Endothelial cell (in vitro differentiated cells): ENCODE measurements at places on chromosomes 6 and 20. TPM values are rescaled to one million over a fixed set of nuclear protein-coding genes. Genes with fewer than 3 reads are reported as not detected.
A peak's percentile ranks its signal among the peaks of the same experiment; 100 is the strongest.

DNA sequence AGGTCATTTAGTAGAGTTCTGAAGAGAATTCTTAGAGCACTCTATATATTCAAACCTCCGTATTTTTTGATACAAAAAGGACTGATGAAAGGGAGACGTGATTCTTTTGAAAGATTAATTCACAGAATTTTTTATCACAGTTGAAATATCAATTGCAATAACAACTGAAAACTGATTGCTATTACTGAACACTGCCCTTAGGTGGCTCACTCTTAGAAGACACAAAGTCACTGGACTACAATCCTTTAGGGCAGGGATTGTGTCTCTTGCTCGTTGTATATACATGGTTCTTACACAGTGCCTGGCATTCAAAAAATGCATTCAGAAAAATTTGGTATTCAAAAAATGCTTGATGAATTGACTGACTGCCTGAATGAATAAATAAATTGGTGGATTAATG, 17.1 kb upstream of the CALHM6 start:
- no peak for DNase-seq
- peak overlapping the region; percentile 71 for H3K27ac ChIP-seq
- peaks cover 3% of the 10 kb centered on the region for H3K27me3 ChIP-seq
- no peak overlapping the region for H3K4me3 ChIP-seq
- H3K4me1 ChIP-seq = peaks cover 43% of the 10 kb centered on the region

DNA sequence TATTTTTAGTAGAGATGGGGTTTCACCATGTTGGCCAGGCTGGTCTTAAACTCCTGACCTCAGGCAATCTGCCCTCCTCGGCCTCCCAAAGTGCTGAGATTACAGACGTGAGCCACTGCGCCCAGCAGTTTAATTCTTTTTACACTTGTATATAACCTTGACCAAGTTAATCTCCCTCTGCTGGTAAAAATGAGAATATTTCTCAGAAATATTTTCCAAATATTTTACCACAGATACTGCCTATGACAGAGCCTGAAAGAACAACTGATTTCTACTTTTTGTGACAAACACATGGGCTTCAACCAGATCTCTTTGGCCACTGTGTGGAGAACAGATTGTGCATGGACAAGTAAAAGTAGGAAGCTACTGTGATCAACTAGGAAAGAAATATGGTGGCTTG, 21.2 kb upstream of the NHSL1 start:
- peaks cover 34% of the 10 kb centered on the region for H3K4me1 ChIP-seq
- DNase-seq = no peak
- H3K36me3 ChIP-seq = peaks cover 18% of the 10 kb centered on the region
- peak overlapping the region; percentile 3 for H3K27ac ChIP-seq

GRCh38 chr6:21213492-21213891, 380.1 kb upstream of the SOX4 start:
- H3K27ac ChIP-seq = no peak overlapping the region
- no peaks in the 10 kb centered on the region for H3K4me1 ChIP-seq
- DNase-seq = no peak
- peaks cover 13% of the 10 kb centered on the region for H3K36me3 ChIP-seq

DNA sequence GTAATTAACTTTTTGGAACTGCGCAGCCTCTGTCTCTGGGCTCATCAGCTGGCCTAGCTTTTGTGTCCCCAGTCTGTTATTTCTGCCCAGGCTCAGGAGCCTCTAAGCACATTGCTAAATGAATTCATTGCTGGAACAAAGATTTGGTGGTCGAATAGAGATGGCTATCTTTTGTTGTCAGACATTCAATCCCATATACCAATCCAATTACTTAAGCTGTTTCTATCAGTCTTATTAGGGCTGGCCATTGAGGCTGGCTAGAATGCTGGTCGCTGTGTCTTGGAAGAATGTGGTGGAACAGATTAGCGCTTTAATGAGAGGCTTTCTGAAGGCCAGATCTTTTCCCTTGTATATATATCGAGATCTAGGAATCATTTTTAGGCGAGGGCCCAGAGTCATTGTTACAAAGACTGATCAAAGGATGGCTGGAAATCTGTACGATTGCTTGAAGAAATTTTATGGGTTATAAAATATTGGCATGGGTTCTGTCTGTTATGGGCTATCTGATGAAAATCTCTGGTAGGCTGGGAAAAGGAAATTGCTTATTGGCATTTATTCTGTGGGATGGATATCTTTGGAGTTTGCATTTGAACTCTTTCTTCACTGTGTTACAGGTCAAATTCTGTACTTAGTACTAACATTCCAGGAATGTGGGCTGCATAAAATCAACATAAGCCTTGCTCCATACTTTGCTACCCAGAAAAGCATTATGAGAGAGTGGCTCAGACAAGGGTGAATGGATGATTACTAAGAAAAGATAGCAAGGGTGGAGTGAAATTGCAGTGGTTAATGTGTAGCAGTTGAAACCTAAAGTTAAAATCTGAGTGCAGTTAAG, 34.8 kb upstream of the JAG1 start:
- H3K27me3 ChIP-seq = no peaks in the 10 kb centered on the region
- H3K36me3 ChIP-seq = peaks cover 3% of the 10 kb centered on the region
- no peak overlapping the region for H3K27ac ChIP-seq
- H3K4me1 ChIP-seq = no peaks in the 10 kb centered on the region

DNA sequence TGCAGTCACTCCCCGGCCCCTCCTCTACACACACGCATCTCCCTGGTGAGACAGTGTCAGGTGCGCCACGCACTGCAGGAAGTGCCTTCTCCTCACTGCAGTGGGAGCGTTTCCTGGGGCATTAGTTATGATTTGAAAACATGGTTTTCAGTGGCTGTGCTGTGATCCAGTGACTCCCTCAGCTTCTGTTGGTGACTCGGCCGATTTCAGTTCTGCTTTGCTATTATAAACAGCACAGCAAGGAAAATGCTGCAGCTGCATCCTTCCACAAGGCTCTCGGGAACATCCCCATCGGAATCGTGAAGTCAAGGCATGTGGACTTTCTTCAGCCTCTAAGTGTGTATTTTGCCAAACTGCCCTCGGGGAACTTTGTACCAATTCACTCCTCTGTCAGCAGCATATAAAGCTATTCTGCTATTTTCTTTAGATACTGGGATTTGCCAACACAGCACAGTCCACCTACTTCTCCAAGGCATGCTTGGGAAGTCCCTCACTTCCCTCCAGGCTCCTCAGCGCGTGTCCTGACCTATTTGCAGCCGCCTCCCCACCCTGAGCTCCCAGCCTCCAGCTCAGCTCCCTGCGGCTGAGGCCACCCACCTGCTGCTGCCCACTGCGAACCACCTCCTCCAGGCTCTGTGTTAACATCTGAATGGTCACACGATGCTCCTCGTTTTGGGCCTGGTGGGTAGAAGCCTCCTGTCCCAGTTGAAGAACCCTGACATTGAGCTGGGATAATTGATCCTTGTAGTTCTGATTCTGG, 54.5 kb downstream of the GINS1 start:
- no peak for DNase-seq
- H3K4me1 ChIP-seq = peaks cover 2% of the 10 kb centered on the region
- H3K27me3 ChIP-seq = peaks cover 10% of the 10 kb centered on the region
- no peak overlapping the region for H3K4me3 ChIP-seq
- peak overlapping the region; percentile 52 for H3K27ac ChIP-seq
- H3K36me3 ChIP-seq = peaks cover 57% of the 10 kb centered on the region

GRCh38 chr6:91447530-91448254, 860.8 kb upstream of the MAP3K7 start:
- H3K4me1 ChIP-seq = no peaks in the 10 kb centered on the region
- peaks cover 2% of the 10 kb centered on the region for H3K27me3 ChIP-seq
- H3K27ac ChIP-seq = no peak overlapping the region
- H3K36me3 ChIP-seq = no peaks in the 10 kb centered on the region
- no peak overlapping the region for H3K4me3 ChIP-seq

DNA sequence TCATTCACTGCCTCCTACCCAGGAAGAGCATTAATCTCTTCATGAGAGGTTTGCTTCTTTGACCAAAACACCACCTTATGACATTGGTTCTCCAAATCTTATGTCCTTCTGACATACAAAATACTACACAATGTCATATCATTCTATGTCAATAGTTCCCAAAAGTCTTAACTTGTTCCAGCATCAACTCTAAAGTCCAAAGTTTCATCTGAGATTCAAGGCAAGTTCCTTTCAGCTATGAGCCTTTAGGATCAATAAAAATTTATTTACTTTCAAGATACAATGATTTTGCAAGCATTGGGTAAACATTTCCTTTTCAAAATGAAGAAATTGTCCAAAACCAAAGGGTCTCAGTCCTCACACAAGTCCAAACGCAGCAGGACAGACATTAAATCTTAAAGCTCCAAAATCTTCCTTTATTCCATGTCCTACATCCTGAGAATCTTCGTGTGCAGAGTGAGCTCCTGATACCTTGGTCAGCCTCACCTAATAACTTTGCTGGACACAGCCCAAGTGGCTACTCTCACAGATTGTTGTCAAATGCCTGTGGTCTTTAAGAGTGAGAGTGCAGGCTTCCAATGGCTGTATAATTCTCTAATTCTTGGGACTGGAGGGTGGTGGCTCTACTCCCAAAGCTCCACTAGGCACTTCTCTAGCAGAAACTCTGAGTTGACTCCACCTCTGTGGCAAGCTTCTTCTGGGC, 1668.2 kb downstream of the HACE1 start:
- no peaks in the 10 kb centered on the region for H3K36me3 ChIP-seq
- H3K4me3 ChIP-seq = no peak overlapping the region
- no peak overlapping the region for H3K27ac ChIP-seq
- H3K27me3 ChIP-seq = no peaks in the 10 kb centered on the region

DNA sequence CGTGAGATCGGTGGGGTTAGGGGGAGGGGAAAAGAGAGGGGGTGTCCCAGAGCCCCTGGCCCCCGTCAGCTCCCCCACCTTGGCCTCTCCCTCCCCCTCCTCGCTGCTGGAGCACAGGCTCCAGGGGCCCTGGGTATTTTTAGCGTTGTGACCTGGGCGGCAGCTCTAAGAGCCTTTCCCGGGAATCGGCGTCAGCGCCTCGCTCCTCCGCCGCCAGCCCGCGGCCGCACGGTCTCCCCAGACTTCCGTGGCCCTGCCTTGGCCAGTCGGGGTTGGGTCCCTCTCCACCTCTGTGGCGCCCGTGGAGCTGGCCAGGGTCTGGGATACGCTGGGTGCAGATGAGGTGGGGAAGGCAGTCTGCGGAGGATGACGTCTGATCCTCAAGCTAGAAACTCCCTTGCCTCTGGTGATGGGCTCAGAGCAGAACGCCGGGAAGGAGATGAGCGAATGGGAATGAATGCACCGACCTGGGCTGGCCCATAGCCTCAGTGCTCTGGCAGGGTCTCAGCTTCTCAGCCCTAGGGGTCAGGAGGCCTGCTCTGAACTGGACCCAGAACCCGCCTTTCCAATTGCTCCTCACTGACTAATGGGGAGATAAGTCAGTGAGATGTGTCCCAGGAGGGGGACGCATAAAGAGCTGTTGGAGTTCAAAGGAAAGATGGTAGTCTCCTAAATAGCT, 883 bp upstream of the DBNDD2 start:
- peak; percentile 30 for DNase-seq
- no peak overlapping the region for H3K27ac ChIP-seq
- H3K27me3 ChIP-seq = peaks cover 22% of the 10 kb centered on the region
- peak overlapping the region; percentile 69 for H3K4me3 ChIP-seq

DNA sequence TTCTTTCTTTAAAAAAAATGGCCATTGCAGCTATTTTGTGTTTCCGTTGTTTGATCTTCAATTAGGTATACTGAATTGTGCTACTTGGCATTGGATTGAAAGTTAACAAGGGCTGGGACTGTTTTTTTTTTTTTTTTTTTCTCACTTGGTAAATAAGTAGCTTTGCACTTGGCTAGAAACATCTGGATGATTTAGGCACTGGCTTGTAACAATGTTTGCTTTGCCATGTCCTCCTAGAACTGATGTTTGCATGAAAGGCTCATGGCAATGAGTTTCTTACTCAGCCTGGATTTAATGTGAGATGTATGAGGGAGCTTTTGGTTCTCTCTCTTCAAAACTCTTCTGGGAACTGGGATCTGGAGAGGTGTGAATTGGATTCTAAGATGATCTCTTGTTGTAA, 414.1 kb downstream of the CDH26 start:
- DNase-seq = no peak
- H3K27ac ChIP-seq = no peak overlapping the region
- H3K4me1 ChIP-seq = no peaks in the 10 kb centered on the region
- no peak overlapping the region for H3K4me3 ChIP-seq

GRCh38 chr20:7505835-7506221, 434.4 kb downstream of the HAO1 start:
- no peak overlapping the region for H3K27ac ChIP-seq
- no peak overlapping the region for H3K4me3 ChIP-seq
- H3K27me3 ChIP-seq = no peaks in the 10 kb centered on the region
- H3K36me3 ChIP-seq = no peaks in the 10 kb centered on the region
- DNase-seq = no peak

- peak within 1 kb of the TSS; percentile 91 for H3K27ac ChIP-seq
- H3K4me3 ChIP-seq = peak within 1 kb of the TSS; percentile 92
- H3K4me1 ChIP-seq = peaks cover 7% of the 10 kb centered on the region
Measured at GRCh38 chr6:19836799-19837510, at the start of gene ID4. ID4 (plus strand) TSS chr6:19837370; CDS start chr6:19837755, 385 bp downstream.

DNA sequence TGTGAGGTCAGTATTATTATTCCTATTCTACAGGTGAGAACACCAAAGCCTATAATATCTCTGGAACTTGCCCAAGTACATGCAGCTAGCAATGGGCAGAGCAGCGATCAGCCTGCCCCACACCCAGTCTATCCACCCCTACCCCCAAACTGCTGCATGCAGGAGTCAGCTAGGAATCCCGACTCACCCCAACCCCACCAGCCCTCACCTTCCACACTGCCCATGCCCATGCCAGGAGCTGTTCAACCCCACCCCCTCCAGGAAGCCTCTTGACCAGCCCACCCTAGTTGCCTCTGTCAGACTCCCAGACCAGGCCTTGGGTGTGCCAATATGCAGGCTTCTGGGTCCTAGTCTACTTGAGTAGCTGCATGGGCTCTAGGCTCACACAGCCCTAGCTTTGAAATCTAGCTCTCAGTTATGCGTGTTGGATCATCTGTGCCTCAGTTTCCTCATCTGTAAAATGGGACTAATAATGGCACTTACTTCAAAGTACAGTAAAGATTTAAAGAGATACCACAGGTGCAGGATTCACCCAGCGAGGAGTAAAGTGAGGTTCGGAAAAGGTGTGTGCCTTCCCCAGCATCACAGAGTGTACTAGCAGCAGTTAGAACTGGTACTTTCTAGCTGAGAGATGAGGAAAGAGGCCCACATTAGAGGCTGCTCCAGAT, 173.2 kb downstream of the VEGFA start:
- DNase-seq = no peak
- H3K4me1 ChIP-seq = peaks cover under 1% of the 10 kb centered on the region
- peaks cover 3% of the 10 kb centered on the region for H3K27me3 ChIP-seq
- no peak overlapping the region for H3K27ac ChIP-seq
- H3K36me3 ChIP-seq = peaks cover 7% of the 10 kb centered on the region

- H3K4me3 ChIP-seq = no peak overlapping the region
- no peak overlapping the region for H3K27ac ChIP-seq
- no peaks in the 10 kb centered on the region for H3K27me3 ChIP-seq
- DNase-seq = no peak
- H3K4me1 ChIP-seq = peaks cover 27% of the 10 kb centered on the region
- no peaks in the 10 kb centered on the region for H3K36me3 ChIP-seq
Measured at GRCh38 chr6:45533386-45533785, 155.7 kb upstream of the SUPT3H start.

COL9A1 gene
- 0.77 TPM for total RNA-seq

PSORS1C1 gene
- 0.54 TPM for total RNA-seq

C20orf144 gene
- not detected for total RNA-seq

JPH2 gene
- 0.80 TPM for total RNA-seq

TMC2 gene
- not detected for total RNA-seq
